Stimulated activated CD8-positive, alpha-beta memory T cell treated with anti-CD3 and anti-CD28 coated beads, Interleukin-7, amount 100 ng/mL, for 48 hours (primary cell): ENCODE measurements at places on chromosomes 6 and 20.

- DNase-seq = no peak
Measured at GRCh38 chr20:48723308-48724264, 104.2 kb downstream of the PREX1 start.

- DNase-seq = no peak
Measured at GRCh38 chr6:96522465-96523009, 931 bp downstream of the UFL1 start.

- DNase-seq = no peak
Measured at GRCh38 chr20:4542270-4542669, 179.4 kb upstream of the PRND start.

GRCh38 chr20:43571771-43572170 is 12.9 kb downstream of the SGK2 start:
- DNase-seq = no peak

GRCh38 chr6:139920027-139920775 is 545.8 kb upstream of the CITED2 start:
- no peak for DNase-seq

- DNase-seq = no peak
Measured at GRCh38 chr6:12717356-12717755, 789 bp downstream of the PHACTR1 start.

DNA sequence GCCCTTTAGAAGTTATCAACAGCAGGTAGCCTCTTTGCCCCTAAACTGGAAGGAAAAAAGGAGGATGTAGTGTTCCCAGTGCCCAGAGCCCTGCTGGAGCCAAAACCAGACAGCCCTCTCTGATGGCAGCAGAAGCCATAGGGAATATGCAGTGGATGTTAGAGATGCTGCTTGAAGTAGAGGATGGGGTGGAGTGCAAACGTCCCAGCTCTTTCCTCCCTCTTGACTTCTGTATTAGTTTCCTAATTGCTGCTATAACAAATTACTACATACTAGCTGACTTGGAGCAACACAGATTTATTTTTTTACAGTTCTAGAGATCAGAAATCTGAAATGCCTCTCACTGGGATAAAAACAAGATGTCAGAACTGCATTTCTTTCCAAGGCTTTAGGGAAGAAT is 12.5 kb upstream of the CD2AP start:
- DNase-seq = no peak

GRCh38 chr6:81988446-81988845 is 236.0 kb upstream of the TENT5A start:
- no peak for DNase-seq
